Activated CD8-positive, alpha-beta memory T cell treated with anti-CD3 and anti-CD28 coated beads for 4 hours (primary cell): ENCODE measurements at places on chromosomes 7 and 10.

DNA sequence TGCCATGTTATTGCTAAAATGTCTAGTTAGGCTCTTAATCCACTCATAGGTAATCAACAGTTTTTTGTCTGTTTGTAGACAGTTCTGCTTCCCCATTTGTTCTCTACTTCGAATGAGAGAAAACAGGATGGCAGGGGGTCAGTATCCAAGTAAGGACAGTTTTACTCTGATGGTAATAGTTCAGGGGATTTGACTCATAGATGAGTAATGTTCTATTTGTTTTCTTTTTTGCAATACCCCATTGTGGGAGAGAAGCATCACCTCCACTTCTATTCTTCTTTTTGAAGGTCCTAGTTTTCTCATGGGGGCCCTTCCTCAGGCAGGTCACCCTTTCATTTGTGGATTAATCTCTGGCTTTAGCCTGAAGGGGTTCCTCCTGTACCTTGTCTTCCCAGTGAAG lies 13.9 kb downstream of the PCLO start:
- DNase-seq: no peak

DNA sequence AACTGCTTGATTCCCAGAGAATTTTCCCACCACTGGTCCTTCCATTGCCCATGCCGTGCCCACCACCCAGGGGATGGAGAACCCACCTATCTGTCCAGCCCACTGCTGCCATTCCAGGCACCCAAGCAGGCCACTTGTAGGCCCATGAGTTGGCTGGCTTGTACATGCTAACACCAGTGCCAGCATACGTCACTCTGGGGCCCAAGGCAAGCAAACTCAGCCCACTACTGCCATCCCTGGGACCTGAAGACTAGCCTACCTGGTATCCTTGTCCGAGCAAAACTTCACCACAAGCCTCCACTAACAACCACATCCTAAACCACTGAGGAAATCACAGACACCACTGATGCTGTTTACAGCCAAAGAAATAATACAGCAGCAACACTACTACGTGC lies 44.7 kb upstream of the CDK6 start:
- DNase-seq: no peak

DNA sequence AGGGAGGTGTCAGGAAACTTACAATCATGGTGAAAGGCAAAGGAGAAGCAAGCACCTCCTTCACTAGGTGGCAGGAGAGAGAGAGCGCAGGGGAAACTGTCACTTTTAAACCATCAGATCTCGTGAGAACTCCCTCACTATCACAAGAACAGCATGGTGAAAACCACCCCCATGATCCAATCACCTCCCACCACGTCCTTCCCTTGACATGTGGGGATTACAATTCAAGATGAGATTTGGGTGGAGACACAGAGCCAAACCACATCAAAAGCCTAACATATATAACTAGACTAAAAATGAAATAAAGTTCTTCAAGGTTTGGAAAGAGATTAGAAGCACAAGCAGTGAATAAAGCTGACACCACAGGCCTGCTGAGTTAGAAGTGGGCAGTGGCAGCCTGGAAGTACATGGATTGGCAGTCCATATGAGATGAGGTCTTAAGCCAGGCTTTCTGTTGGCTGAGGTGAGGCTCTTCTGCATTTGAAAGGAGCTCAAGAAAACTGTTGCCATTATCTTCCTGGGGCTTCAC lies 96.4 kb upstream of the MDFIC start:
- DNase-seq: no peak

GRCh38 chr7:5528071-5528814 lies 104.6 kb upstream of the TNRC18 start:
- DNase-seq: no peak

DNA sequence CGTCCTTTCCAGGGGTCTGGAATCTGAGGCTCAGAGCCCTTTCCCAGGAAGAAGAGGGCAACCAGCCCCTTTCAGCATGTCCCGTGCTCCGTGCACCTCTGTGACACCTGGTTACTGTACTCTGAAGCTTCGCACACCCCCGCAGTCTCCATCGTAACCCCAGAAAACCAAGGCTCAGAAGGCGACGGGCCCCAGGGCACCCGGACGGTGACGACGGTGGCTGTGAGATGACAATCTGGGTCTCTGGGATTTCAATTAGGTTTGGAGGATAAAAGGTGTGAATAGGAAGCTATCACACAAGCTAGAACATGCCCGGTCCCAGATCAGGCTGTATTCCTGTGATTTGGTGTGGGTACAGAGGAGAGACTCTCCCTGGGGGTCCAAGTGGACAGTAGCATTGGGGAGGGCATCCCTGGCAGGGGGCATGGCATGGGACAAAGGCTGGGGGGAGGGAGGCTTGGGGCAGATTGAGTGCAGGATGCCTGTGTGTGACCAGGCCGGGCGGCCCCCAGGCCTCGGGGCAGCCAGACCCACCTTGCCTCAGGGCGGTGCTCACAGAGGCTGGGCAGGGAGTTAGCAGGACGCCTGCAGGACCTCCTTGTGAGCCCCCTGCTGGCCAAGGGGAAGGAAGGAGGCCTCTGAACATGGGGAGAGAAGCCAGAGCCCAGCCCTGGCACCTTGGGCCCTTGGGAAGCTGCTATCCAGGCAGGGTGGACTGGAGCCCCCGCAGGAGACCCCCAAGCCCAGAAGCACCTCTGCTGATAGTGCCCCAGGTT lies 23.4 kb upstream of the PSMG3 start:
- no peak for DNase-seq

- DNase-seq: no peak
These were observed at the start of gene NRP1 for GRCh38 chr10:33334153-33334804. NRP1 (minus strand) TSS chr10:33334667; CDS start chr10:33334382, 285 bp downstream.

GRCh38 chr7:542713-543500 lies 23.3 kb upstream of the PDGFA start:
- no peak for DNase-seq

DNA sequence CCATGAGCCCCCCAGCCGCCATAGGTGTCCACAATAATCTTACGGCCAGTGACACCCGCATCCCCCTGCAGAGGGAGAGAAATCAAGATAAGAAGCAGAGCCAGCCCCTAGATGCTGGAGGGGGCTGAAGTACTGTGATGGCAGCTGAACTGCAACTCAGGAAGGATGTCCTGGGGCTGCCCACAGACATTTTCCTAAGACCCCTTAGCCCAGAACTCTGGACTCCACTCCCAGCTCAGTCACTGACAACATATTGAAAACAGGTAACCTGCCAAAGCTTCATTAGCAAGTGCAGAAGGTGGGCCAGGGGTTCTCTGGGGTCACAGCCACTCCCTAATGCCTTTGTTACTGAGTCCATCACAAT lies 14.3 kb downstream of the MAT1A start:
- DNase-seq: no peak

DNA sequence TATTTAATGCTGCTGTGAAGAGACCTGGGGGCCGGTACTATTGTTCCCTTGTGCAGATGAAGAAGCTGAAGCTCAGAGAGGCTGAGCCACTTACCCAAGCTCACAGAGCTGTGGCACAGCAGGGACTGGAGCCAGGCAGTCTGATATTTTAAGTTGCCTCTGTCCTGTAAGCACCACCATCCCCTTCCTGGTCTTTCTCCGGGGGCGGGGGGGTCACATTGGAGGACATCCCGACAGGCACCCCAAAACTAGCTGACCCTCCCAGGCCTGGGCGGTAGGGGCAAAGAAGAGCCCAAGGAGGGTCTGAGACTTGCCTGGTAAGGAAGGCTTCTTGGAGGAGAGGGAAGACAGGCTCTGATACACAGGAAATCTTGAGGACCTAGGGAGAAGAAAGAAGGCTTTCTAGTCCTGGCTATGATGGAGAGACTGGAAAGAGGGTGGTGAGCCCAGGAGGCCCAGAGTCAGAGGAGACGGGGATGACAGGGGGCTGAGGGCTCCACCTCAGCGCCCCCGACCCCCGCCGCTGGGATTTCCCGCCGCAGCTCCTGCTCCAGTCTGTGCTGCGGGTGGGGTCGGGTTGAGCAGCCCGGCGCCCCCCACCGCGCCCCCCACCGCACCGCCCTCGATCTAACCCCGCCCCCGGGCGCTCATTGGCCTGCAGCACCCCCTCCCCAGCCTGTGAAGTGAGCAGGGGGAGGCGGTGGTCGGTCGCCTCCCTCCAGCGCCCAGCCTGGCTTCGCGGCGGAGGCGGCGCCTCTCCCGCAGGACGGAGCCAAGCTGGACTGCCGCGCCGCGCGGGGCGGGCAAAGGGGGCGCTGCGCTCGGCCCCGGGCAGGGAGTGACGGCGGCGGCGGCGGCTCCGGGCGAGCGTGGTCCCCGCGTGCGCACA lies at the start of gene ADCYAP1R1:
ADCYAP1R1 (plus strand) TSS at position 711 of the 889 bp plus-strand sequence. CDS start 10,957 bp downstream, outside the sequence.
- DNase-seq: no peak

- no peak for DNase-seq
These were observed 9.5 kb downstream of the SRRM3 start for GRCh38 chr7:76211216-76211615.

GRCh38 chr7:16636555-16637101 lies 8.9 kb downstream of the ANKMY2 start:
- no peak for DNase-seq

DNA sequence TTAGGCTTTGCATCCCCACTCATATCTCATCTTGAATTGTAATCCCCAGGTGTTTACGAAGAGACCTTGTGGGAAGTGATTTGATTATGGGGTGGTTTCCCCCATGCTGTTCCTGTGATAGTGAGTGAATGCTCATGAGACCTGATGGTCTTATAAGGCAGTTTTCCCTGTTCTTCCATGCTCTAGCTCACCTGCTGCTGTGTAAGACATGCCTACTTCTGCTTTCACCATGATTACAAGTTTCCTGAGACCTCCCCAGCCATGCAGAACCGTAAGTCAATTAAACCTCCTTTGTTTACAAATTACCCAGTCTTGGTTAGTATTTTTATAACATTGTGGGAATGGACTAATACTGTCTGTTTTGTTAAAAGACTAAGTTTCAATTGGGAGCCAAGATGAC lies 35.3 kb upstream of the ZNF92 start:
- no peak for DNase-seq

DNA sequence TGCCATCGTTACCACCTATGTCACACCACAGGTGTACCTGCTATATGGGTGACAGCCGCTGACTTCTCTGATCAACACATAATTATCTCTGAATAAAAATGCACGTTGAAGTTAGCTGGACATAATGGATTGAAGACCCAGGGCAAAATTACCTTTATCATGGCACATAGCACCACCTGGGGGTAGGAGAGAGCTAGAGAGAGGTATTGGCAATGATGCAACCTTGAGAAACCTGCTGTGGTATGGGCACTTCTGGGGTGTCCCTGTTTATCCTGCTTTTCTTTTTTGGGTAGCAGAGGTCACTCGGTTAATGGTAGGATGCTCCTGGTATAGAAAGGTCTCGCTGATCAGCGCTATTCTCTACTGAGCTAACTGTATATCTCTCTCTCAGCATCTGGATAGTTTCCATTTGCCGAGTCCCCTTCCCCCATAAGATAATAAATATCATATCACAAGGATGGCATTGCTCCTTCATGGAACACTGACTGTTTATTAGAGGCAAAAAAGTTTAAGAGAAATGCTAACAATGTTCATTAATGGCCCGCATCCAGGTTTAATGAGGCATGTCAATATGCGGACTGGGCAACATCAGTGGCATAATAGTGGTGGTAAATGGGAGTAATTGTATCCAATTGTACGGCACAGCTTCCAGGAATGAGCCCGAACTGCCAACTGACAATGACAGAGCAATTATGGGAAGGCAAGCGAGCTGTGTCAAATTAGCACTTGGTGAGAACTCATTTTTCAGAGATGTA lies 323.1 kb downstream of the TFEC start:
- DNase-seq: no peak

- DNase-seq: no peak
These were observed 10.4 kb downstream of the CALML3 start for GRCh38 chr10:5534880-5535856.

GRCh38 chr10:63504145-63504881 lies 16.9 kb upstream of the REEP3 start:
- no peak for DNase-seq

DNA sequence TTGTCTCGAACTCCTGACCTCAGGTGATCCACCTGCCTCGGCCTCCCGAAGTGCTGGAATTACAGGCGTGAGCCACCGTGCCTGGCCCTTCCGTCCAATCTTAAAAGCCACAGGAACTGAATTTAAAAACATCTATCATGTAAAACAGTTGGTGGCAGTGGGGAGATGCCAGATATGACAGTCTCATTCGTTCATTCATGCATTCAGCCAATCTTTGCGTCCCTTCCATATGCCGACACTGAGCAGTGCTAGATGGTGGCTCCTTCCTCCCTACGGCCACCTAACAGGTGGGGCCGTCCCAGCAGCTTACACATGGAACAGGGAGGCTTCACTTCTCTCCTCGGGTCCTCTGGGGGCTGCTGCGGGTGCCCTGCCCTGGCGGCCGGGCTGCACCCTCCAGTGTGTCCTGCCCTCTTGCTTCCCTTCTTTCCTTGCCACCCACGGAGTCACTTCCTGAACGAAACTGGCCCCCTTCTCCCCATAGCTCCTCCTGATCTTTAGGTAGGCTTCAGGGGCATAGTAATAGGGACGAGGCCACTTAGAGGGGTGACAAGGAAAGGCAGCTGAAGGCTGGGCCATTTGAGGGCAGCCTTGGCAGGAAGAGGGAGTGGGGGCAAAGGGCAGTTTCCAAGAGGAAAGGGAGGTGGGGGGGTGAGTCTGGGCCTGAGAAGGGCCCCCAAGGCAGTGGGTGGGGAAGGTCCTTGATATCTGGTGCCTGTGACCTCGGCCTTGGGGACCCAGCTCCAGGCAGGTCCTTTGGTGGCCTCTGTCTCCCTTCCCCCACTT lies 53.8 kb downstream of the PROSER2 start:
- no peak for DNase-seq

DNA sequence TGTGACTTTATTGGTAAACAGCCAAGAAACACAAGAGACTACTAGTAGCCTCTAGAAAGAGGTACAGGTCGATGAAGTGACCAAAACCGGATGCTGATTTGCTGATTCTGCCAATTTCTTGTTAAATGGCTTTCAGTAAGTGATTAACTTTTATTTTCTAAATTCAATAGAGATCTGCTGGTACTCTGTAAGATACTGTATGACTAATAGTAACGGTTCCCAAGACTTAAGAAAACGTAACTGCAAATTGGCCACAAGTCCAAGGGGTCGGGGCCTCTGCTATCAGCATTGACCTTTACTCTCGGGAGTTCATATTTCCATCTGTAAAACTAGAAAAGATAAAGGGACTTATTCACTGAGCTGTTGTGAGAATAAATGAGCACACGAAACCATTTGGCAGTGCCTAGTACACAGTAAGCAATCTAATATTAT lies 1.4 kb downstream of the FAM3C start:
- no peak for DNase-seq
